ENCODE measurements at places on chromosomes 16 and 17.

GRCh38 chr17:73600103-73600871 lies 44.0 kb downstream of the SDK2 start:
- no peak for DNase-seq

GRCh38 chr17:27466376-27466742 lies 10.1 kb downstream of the KSR1 start:
- no peak for DNase-seq

- DNase-seq: no peak
Measured at GRCh38 chr17:360092-360750, 7.6 kb upstream of the RPH3AL start.

GRCh38 chr17:47197821-47198220 lies 8.7 kb upstream of the CDC27 start:
- no peak for DNase-seq

GRCh38 chr17:18368946-18369345 lies 5.6 kb upstream of the SHMT1 start:
- no peak for DNase-seq

GRCh38 chr16:2752035-2752849 lies at the start of gene SRRM2:
TSS of gene SRRM2 (plus strand) at chr16:2752638. CDS start at chr16:2756365, 3,727 bp downstream.
- peak; percentile 99 for DNase-seq

GRCh38 chr16:73852561-73852960 lies 444.1 kb upstream of the PSMD7 start:
- DNase-seq: no peak
